Fibroblast of the aortic adventitia (primary cell): ENCODE measurements at places on chromosomes 16 and 17.
A peak's percentile ranks its signal among the peaks of the same experiment; 100 is the strongest.

- DNase-seq, result peak; percentile 43
Measured at GRCh38 chr17:53628011-53628410, 194.7 kb upstream of the KIF2B start.

DNA sequence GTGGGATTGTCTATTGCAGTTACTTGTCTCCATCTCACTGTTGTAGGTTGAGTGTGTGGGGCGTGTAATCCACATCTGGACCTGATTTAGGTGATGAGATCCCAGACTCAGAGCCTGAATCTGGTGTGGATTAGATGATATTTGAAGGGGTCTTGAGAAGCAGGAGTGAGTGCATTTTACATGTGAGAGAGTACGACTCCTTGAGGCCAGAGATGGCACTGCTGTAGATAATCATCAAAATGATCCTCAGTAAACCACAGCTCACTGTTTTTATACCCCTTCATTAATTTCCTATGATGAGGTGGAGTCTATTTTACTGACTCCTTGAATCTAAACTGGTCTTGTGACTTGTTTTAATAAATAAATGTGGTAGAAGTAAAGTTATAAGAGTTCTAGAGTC, 732.5 kb downstream of the KCNJ2 start:
- no peak for DNase-seq

DNA sequence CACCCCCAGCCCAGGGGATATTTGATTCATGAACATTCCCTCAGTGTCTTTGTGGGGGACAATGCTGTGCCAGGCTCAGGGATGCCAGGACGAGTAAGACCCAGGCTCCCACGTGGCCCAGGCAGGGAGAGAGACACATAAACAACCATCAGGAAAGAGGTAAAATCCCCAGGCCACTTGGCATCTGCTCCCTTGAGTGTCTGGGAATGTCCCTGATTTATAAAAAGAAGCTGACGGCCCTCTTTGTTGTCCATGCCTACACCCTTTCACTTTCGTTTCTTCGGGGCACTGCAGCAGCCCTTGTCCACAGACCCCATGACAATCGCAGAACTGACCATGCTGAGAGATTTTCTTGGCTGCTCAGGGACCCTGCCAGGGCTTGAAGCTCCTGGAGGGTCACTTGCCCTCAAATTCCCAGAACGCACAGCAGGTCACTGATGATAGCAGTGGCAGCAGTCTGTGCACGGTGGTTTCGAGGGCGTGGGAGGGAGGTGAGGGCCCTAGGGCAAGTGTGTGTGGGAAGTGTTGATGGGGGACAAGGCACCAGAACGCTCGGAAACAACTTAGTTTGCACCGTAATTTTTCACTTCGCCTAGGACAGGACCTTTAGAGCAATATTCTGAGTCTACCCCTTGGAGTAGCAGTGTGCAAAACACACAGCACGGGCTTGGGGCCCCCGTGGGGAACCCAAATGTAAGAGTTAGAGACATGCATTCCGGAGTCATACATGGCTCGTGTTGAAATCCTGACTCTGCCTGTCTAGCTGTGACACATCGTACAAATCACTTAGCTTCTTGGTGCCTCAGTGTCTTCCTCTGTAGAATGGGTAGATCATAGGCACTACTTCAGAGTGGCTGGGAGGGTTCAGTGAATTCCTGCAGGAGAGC, 4.7 kb downstream of the NOD2 start:
- DNase-seq, result peak; percentile 40

DNA sequence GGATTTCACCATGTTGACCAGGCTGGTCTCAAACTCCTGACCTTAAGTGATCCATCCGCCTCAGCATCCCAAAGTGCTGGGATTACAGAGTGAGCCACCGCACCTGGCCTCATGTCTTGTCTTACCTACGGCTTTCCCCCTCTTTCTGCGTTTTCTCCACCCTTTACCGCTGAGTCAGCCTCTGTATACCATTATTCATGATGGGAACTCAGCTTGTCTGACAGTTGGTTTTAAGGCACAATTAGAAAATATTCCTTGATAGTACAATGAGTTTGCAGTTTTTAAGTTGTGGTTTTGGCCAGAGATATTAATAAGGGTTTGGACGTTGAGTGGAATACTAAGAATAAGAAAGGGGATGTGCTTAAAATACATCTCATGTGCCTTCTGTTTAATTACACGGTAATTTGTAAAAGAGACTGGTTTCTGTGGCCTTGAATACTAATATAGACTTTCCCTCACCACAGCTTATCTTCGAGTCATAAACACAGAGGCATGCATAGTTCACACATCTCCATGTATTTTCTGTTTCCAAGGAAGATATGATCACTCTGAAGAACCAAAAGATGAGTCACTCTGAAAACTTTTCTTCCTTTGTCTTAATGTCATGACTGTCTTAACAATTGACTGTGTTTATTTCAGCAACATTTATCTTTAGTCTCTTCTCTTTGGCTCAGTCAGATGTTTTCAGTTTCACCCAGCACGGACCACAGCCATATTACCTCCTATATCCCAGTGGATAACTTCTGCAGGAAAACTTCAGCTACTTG, 54.4 kb downstream of the PITPNC1 start:
- peak; percentile 90 for DNase-seq

GRCh38 chr16:85935974-85936760, 37.2 kb downstream of the IRF8 start:
- DNase-seq, result no peak

- no peak for DNase-seq
Measured at GRCh38 chr17:1645207-1646171, at the start of gene SCARF1. SCARF1 (minus strand) TSS chr17:1645732; CDS start chr17:1645697, 35 bp downstream.

- no peak for DNase-seq
Measured at GRCh38 chr16:4860727-4861342, 13.6 kb downstream of the UBN1 start.

DNA sequence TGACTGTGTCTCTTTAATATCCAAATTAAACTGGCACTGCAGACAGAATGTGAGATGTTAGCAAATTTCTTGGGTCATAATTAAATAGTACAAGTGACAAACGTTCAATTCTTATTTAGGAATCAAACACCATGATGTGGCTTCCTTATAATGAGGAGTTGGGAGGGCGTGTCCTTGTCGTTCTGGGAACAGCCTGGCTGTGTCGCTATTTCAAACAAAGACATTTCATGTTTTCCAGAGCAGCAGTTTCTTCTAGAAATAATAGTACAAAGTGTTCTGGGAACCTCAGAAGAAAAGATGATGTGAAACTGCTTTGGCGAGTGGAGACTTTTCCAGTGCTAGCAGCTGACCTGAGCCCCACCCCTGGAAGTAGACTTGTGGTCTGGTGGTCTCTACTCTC, 301.7 kb upstream of the N4BP1 start:
- DNase-seq, result peak; percentile 3

DNA sequence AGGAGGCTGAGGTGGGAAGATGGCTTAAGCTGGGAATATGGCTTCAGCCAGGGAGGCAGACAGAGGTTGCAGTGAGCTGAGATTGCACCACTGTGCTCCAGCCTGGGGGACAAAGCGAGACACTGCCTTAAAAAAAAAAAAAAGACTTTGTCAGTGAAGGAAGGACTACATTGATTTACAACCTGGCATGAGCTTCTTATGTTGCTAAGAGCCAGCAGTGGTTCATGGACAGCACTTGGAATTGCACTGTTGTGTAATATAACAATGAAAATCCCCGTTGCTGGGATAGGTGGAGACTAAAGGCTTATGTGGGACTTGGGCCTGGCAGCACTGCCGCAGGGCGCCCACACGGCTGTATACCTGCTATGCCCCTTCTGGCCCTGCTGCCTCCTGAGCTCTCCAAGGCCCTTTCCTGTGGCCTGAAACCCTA, 14.1 kb upstream of the SLC16A5 start:
- peak; percentile 42 for DNase-seq

DNA sequence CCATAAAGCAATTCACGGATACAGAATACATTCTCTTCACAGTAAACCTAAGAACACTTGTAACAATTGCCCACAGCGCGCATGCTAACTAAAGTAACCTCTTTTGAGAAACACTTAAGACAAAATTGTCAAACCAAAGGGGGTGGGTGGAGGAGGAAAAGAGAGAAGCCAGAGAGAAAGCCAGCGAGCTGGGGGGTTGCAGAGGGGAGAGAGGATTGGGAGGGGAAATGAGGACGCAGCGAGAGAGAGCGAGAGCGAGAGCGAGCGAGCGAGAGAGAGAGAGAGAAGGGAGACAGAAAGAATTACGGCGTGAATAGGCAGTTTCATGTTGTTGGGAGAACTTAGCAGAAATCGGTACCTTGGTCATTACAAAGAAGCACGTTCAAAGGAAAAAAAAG, 1.6 kb upstream of the HOXB7 start:
- no peak for DNase-seq
